ENCODE measurements at places on chromosomes 3 and 15. TPM values are rescaled to one million over a fixed set of nuclear protein-coding genes. Genes with fewer than 3 reads are reported as not detected.

- no peak for DNase-seq
Measured at GRCh38 chr3:128931046-128931445, 51.6 kb downstream of the ACAD9 start.

DNA sequence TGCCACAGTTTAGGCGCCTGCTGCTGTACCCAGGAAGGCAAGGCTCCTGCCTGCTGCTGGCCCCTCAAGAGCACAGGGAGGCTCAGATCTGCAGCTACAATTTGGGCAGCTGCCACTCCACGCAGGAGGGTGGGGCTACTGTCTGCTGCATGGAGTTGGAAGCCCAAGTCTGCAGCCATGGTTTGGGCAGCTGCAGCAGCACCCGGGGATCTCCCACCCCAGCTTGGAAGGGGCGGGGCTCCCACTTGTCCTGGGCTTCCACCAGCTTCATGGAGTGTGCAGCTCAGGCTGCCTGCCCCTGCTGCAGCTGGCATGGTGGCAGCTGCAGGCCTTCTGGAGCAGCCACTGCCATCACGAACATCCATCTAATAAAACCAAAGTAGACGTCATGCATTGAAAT, 512.9 kb downstream of the PYDC2 start:
- DNase-seq = no peak

GRCh38 chr3:170692720-170693119, 106.8 kb upstream of the SLC7A14 start:
- DNase-seq = no peak

DNA sequence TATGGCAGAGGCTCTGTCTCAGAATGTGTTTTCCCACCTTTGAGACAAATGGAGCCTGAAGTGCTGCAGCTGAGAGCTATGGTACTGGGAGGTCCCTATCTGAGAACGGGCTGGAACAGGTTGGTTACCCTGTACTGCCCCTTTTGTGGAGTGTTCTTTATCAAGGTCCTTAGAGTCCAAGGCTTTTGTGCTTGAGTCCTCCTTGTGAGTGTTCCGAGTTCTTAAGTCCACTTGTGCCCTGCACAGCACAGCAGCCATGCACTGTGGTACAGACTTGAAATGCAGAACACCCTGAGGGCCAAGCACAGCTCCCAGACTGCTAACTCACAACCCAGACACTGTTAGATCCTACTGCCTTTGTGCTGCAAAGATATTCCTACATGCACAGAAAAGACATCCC, 67.8 kb downstream of the ARHGAP31 start:
- no peak for DNase-seq

- no peak for DNase-seq
Measured at GRCh38 chr3:138470687-138471086, 36.3 kb downstream of the ESYT3 start.

- DNase-seq = peak; percentile 62
Measured at GRCh38 chr15:38688761-38689160, 124.1 kb upstream of the RASGRP1 start.

DNA sequence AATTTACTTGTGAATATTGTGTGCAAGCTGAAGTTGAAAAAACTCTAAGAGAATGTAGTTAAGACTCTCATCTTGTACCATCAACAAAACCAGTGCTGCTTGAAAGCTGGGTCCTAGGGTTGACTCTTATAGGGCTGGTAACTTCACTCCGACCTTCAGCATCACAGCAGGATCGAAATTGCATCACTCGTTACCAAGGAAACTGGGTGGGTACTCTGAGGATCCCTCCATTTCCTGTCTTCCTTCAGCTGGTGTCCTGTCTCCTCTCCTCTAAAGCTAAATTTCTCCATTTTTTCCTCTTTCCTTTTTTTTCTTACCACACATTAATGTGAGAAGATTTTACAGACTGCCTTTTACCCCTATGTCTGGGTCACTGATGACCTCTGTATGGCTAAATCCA, 3.0 kb upstream of the APH1B start:
- no peak for DNase-seq

CCR1 gene
- 0.14 TPM for total RNA-seq

RGMA gene
- total RNA-seq = 0.08 TPM

EFCC1 gene
- 0.45 TPM for total RNA-seq

LTF gene
- not detected for total RNA-seq

IQCH gene
- total RNA-seq = 1.3 TPM
